ENCODE measurements at places on chromosomes 13 and 19.

- no peak for DNase-seq
These were observed 53.9 kb downstream of the RXFP2 start for GRCh38 chr13:31793246-31793645.

DNA sequence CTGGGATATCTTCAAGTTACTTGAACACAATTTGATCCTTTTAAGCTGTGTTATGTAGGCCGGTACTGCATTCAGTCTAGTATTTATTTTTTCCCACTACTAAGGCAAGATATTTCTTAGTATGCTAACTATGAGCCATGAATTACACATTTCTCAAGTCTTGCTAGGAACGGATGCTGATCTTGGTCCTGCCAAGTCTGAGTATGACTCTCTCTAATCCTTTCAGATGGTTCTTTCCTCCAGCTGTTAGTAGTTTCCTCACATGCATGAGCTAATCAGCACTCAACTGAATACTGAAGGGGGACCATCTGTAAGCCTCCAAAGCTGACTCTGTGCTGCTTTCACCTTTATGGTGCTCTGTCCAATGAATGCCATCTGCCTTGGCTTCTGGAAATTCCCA, 460.3 kb downstream of the KCTD12 start:
- DNase-seq: no peak

- DNase-seq: no peak
These were observed 14.3 kb upstream of the FAM124A start for GRCh38 chr13:51207881-51208280.

- DNase-seq: no peak
These were observed 24.9 kb downstream of the RHPN2 start for GRCh38 chr19:33039815-33040214.

- no peak for DNase-seq
These were observed 14.9 kb upstream of the KIR3DL3 start for GRCh38 chr19:54709212-54709948.

DNA sequence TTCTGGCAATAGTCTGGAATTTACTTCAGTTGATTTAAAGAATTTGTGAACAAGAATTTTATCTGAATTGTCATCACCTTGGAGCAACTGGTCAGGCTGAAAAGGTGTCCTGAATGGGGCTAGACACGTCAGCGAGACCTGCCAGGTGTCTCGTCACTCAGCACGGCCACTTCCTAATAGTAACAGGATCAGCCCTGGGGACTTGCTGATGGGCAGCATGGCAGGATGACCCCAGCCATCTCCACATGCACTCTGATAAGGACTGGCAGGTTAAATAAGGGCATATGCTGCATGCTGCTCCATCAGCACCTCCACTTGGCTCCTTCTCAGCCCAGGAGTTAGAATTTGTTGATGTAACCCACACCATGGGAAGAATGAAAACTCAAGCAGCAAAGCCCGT, 224.2 kb downstream of the FOXO1 start:
- no peak for DNase-seq

All from DMS53 (cell line).